Femur (tissue), 1 donor: ENCODE measurements at places on chromosomes 2 and 18.
A peak's percentile ranks its signal among the peaks of the same experiment; 100 is the strongest.

DNA sequence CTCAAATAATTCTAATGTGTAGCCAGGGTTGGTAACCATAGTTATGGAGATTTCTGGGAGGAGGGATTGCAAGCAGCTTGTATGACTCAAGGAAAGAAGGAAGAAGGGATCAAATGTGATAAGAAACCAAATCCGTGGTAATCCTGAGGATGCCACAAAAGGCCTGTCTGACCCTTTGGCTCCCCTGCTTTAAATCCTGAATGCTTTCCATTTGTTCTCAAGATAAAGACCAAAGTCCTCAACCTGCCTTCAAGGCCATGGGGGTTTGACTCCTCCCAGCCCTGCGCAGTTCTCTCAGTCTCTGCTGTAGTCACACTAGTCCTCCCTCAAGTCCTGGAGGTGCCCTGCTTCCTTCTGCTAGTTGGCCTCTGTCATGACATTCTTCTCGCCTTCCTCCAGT lies 74.0 kb downstream of the SUMO1 start:
- no peak for DNase-seq

DNA sequence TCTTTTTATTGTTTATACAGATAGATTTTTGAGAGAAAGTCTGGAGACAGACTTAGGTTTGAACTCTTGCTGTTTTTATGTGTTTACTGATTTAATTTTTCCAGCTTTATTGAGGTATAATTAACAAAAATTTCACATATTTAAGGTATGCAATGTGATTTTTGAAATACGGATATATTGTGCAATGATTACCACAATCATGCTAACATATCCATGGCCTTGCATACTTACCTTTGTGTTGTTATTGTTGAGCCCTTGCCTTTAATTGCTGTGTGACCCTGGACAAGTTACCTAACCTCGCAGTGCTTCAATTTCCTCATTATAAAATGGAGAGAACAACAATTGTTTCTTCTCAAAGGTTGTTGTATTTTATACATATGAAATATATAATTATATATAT lies 13.9 kb upstream of the RBMS1 start:
- DNase-seq: no peak

- DNase-seq: no peak
Measured at GRCh38 chr18:61847164-61847791, 45.5 kb downstream of the RNF152 start.

- DNase-seq: no peak
Measured at GRCh38 chr2:15547115-15547876, 13.8 kb downstream of the NBAS start.

DNA sequence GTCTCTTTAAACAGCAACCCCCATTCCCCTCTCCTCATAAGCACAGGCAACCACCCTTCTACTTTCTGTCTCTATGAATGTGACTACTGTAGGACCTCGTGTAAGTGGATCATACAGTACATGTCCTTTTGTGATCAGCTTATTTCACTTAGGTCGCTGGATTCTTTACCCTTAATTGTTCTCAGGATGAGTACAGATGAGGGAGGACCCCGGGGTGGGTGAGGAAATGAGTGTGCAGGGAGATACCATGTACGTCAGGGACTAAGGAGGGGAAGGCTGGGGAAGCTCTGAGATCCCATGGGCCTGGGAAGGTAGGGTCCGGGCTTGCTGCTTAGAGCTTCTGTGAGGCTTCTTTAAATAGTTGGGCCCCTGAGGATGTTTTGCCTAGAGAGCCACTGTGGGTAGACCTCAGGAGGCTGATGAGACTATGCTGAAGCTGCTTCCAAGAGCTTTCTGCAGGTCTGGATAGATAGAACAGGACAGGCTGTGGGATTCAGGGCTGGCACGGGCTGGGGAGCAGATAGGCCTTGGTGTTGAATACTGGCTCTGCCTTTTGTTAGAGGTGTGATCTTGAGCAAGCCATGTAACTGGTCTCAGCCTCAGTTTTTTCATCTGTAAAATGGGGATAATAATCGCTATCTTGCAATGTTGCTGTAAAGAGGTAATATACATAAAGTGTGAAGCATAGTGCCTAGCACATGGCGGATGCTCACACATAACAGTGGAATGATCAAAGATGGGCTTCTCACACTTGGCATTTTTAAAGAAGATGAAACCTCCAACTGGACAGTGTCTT lies 155.3 kb downstream of the PRKCE start:
- no peak for DNase-seq

GRCh38 chr2:11932962-11933361 lies 186.5 kb downstream of the LPIN1 start:
- DNase-seq: no peak

- no peak for DNase-seq
Measured at GRCh38 chr2:197708331-197708730, 3.2 kb downstream of the MARS2 start.

- DNase-seq: no peak
Measured at GRCh38 chr2:66515743-66516142, 80.8 kb downstream of the MEIS1 start.

- no peak for DNase-seq
Measured at GRCh38 chr2:103293742-103294077, 531.9 kb downstream of the TMEM182 start.

DNA sequence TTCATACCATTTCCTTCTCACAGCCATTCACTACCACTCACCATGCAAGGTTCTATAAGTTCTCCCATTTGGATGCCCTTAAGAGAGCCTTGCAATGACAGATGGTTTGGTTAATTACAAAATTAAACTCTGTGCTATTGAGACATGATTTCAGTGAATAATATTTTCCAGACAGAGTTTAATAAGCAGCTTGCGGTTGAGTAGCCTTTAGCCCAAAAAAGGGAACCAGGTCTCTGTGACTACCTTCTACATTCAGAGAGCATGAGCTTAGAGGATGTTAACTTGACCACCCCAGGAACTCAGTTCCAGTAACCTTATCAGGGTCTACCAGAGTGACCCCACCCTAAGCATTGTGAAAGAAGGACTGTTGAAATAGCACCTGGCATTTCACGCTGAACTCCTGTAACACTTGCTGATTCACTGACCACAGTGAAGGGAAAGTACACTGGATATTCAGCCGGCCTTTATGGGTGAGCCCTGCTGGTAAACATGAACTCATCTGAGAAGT lies 1173.1 kb upstream of the ZEB2 start:
- peak; percentile 19 for DNase-seq

GRCh38 chr2:240894006-240894405 lies 1.9 kb downstream of the MAB21L4 start:
- DNase-seq: no peak

GRCh38 chr2:47893771-47894170 lies 12.5 kb downstream of the FBXO11 start:
- DNase-seq: no peak

GRCh38 chr2:61045226-61045625 lies 20.4 kb upstream of the SANBR start:
- no peak for DNase-seq

- no peak for DNase-seq
Measured at GRCh38 chr2:51720826-51721225, 688.9 kb upstream of the NRXN1 start.

- no peak for DNase-seq
Measured at GRCh38 chr18:8686611-8687010, 18.7 kb upstream of the MTCL1 start.

GRCh38 chr2:241010531-241011295 lies 12.3 kb downstream of the SNED1 start:
- no peak for DNase-seq

- DNase-seq: peak; percentile 46
Measured at GRCh38 chr2:20593072-20594034, 57.5 kb downstream of the HS1BP3 start.

DNA sequence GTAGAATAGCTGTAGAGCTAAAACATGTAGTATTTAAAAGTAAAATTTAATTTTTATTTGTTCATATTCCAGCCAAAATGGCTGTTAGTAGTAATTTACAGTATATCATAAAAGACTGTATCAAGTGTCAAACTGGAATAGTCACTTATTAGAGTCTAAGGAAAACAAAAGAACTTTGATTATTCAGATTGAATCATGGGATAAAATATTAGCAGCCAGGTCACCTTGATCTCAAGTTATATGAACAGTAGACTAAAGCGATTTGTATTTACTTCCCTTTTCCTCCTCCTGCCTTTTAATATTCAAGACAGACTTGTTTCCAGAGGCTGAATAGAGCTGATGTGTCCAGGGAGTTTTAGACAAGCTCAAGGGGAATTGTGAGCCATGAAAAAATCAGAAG lies 54.4 kb downstream of the PMAIP1 start:
- no peak for DNase-seq

DNA sequence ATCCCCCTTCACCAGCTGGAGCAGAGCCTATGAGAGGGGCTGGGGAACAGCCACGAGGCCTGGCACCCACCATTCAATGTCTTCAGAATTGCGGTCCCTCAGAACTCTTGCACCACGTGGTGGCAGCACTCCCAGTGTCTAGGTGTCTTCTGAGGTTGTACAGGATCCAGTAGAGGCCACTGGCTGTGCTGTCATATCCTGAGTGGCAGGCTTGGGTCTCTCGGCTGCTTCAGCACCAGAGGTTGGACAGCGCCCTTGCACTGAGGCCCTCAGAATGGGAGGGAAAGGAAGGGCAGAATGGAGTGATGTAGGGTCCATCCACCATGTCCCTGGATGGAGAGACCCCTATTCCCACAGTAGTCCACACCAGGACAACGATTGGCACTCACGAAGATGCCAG lies 112.0 kb upstream of the TEKT4 start:
- no peak for DNase-seq

DNA sequence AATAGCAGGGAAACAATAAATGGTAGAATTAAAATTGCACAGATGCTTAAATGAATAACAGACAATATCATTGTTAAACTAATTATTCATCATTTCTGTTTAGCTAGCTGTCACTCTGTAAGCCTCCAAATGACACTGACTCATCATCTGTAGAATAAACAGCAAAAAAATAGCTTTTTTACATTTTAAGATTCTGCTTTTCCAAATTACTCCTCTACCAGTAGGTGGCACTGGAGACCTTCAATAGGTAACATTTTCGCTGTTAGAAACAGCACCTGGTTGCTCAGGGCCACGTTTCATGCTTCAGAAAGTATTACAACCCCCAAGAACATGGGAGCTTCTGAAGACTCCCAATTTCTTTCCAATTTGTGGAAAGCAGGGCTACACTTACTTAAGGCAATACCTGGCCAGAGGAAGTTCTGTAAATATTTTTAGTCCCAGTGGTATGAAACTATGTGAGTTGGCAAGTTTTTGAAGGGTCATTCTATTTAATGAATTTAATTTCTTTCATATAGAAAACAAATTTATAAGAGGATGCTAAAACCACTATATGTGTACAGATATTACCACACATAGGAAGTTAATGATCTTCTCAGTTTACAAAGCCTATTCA lies 45.4 kb downstream of the TTN start:
- DNase-seq: no peak

- DNase-seq: no peak
Measured at GRCh38 chr2:69380072-69380917, 6.7 kb downstream of the GFPT1 start.

GRCh38 chr2:228699888-228700287 lies 518.4 kb upstream of the SPHKAP start:
- DNase-seq: no peak

DNA sequence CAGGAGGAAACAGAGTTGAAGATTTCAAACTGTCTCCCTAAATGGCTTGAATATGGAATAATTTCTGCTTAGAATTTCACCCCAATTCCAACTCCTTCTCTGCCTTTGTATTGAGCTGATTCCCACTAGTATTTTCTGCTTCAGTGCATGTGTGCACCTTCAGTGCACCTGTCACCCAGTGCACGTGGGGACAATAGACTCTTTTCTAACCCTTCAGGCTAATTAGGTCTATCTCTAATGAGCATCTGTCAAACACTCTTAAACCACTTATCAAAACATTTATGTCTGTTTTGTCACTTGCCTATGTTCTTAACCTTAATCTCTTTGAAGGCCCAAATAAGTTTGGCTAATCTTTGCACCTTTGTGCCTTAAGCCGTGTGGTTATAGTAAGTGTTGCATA lies 232.0 kb upstream of the NETO1 start:
- no peak for DNase-seq

DNA sequence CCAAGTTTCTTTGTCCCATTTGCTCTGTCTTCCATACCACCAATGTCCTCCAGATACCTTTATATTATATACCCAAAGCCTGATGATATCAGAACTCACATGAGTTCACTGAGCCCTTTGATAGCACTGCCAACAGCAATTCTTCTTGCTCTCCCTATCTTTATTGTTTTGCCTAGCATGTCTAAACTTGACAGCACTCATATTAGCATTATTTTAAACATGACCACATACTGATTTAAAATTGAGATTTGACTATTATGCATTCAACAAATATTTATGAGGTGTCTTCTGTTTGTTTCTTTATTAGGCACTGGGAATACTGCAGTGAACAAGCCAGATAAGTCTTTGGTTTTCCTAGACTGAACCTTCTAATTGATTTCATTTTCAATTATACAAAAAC lies 587.3 kb upstream of the GCFC2 start:
- DNase-seq: no peak

DNA sequence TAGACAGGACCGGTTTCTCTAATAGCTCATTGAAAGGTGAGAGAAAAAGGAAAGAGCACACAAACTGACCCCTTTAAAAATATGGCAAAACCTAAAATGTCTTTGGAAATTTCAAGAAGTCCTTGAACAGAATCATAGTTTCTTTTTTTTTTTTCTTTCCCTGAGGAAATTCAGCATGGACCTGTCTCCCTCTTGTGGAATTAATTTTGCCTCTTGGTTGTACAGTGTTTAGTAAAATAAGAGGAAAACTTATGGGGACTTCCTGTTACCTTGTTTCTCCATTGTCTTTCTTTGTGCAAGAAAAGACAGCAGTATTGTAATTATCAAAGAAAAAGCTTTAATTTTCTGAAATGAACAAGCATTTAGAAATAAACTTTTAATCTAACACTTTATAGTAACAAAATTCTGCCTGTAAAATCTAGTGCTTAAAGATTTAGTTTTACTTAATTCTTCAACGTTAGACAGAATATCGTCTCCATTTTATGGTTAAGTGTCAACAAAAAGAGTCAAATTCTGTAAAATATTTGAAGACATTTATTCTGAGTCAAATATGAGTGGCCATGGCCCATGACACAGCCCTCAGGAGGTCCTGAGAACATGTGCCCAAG lies 176.3 kb upstream of the NABP1 start:
- DNase-seq: no peak
